ENCODE measurements at places on chromosomes 6 and 20.

GRCh38 chr20:63668351-63668750 is 10.2 kb downstream of the RTEL1 start:
- DNase-seq, result no peak

GRCh38 chr6:138814179-138814834 is 18.4 kb downstream of the ECT2L start:
- DNase-seq, result no peak

GRCh38 chr20:61570646-61571195 is 318.7 kb downstream of the CDH4 start:
- no peak for DNase-seq

DNA sequence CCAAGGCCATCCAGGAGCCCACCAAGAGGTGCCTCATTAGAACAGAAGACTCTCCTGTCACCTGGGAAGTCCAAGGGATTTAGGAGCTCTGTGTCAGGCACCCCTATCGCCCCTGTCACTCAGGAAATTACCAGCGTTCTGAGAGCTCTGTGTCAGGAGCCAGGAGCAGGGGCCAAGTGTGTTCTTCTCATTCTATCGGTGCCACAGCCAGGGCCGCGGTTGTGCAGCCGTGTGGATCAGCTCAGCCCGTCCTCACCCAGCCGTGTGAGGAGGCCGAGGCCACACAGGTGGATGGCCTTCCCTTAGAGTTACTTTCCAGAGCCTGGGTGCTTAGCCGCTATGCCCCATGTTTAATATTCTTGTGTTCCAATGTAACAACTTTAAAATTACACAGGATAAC is 9.8 kb downstream of the MTG2 start:
- no peak for DNase-seq

GRCh38 chr20:62294516-62294915 is 8.3 kb upstream of the ADRM1 start:
- DNase-seq, result no peak
